GM12864 (cell line): ENCODE measurements at places on chromosomes 12 and 14.

GRCh38 chr14:67571275-67571990 lies 28.6 kb downstream of the PIGH start:
- DNase-seq = peak; percentile 18

DNA sequence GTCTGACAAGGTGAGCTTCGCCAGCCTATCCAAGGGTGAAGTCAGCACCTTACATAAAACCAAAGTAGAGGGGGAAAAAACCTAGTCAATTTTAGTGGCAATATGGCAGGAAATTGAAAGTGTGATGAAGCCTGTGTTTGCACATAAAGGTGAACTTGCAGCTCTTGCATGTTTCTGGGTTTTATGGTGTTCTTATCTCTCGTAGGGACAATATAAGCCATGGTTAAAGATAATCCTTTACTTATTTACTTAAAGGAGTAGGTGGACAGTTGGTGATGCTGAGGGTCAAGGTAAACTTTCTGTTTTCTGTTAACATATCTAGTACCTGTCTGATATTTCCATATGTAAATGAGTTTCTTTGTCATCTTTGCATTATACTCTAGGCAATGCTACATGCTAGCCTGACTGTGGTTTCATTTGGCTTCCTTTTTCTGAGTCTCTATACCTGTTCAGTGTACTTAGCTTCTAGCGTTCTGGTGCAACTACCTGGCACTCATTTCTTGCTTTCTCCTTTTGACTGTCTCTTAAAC lies 32.8 kb downstream of the CCDC91 start:
- DNase-seq = peak; percentile 36

GRCh38 chr14:98136012-98136789 lies 1135.8 kb downstream of the BCL11B start:
- DNase-seq = no peak

DNA sequence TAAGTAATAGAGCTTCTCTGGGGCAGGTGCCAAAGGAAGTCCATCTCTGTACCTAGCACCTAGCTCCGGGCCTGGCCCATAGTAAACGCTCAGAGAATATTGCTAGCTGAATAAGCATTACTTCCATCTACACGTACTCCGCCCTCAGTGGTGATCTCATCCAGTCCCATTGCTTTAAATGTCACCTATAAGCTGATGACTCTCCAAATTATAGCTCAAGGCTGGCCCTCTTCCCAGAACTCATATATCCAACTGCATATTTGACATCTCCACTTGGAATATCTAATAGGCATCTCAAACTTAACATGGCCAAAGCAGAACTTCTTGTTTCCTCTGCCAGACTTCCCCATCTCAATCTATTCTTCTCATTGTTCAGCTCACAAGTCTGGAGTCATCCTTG lies 6.9 kb upstream of the DYNLL1 start:
- DNase-seq = no peak

GRCh38 chr12:39777465-39777864 lies 157.9 kb upstream of the ABCD2 start:
- DNase-seq = no peak

GRCh38 chr14:68788275-68788995 lies 4.4 kb downstream of the ZFP36L1 start:
- DNase-seq = no peak
